Stimulated activated CD4-positive, alpha-beta T cell treated with anti-CD3 and anti-CD28 coated beads, TNF-alpha, amount 100 ng/mL, for 1 hour (primary cell): ENCODE measurements at places on chromosomes 5 and 9.

- DNase-seq = no peak
Observed at GRCh38 chr5:118989816-118990215, 1.5 kb upstream of the DTWD2 start.

- DNase-seq = no peak
Observed at GRCh38 chr5:116273448-116274242, 188.8 kb downstream of the COMMD10 start.

- no peak for DNase-seq
Observed at GRCh38 chr9:110255034-110255462, 1.3 kb downstream of the TXN start.

DNA sequence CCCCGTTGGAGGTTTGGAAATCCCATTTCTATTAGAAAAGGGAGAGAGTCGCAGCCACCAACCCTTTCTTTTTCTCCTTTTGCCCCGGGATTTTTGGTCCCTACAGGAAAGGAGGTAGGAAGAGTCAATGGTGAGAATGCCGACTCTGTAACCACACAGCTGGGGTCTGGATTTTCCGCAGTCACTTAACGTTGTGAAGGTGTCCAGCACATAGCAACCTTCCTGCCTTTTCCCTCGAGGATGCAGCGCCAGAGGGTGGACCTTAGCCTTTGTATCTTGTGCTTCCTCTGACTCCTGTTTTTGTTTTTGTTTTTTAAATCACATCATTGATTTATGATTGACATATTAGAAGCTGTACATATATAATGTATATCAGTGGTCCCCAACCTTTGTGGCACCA lies 41.4 kb downstream of the TLR4 start:
- no peak for DNase-seq

DNA sequence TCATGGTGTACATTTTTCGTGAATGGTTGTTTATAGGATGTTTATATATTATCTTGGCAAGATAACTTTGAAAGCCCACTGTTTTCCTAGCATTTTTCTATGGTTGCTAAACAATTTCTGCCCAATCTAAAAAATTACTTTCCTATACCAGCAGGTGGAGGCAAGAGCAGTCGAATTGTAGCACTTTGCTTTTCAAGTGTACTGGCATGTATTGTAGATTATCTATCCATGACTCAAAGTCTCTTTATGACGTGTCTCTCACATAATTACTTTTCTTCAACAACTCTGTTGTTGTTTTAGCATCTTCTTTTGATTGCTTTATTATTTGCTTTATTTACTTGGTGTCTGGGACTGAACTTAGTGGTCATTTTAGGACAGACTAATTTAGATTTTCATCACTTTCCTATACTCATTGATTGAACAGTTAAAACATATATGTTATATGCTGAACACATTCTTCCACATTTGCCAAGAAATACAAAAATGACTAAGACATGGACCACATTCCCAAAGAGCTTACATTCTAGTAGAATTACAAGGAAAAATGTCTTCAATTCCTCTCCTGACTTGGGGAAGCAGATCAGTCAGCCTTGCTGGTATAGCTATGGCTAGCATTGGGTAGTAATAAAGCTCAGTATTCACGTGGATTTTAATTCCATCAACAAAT lies 20.7 kb downstream of the NLN start:
- no peak for DNase-seq

DNA sequence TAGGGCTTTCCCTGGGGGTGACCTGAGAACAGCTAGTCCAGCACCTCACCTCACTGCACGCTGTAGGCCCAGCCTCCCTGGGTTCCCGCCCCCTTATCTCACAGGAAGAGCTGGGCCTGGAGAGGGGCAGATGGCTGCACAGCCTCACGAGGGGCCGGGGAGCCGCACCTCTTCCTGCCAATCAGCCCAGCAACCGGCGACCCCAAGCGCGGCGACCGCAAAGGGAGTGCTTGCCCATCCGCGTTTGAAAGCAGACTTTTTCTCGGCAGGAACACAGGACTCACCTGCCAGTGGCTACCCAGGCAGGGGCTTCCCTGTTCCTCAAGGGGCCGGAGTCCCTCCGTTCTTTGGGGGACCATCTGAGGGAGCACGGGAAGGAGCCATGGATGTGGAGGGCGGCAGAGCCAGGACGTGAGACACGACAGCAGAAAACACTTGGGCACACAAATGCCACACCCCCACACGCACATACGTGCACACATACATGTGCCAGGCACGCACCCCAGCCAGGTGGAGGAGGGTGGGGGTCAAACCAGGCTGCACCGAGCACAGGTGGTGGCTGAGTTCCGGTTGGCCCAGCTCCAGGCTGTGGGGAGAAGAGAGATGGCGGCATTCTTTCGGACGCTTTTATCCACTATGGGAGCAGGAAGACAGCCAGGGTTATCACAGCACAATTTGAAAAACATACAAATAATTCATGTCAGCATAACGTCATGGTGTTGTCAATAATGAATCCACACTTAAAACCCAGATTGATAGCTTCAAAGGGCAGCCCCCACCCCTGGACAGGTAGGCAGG lies 11.3 kb downstream of the TMEM250 start:
- DNase-seq = no peak

DNA sequence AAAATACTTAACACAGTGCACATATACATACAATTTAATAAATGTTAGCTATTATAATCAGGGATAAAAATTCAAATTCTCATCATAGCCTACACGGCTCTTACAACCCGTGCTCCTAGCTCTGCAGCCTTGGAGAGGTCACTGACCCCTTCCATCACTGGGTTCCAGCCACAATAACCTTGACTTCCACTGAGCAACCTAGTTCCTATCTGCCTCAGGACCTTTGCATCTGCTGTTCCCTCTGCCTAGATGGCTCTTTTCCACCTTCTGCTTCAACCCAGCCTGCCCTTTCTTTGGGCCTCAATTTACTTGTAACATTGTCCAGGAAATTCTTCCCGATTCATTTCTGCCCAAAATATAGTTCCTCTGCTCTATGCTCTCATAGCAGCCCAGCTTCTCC lies 8.9 kb upstream of the DELE1 start:
- DNase-seq = no peak
